ENCODE measurements at places on chromosomes 4 and X. TPM values are rescaled to one million over a fixed set of nuclear protein-coding genes. Genes with fewer than 3 reads are reported as not detected.

Gene CRMP1
- total RNA-seq = under 0.01 TPM

Gene CYBB
- not detected for total RNA-seq

Gene HPGDS
- total RNA-seq = not detected

Gene KCND1
- total RNA-seq = 2.8 TPM

Gene BANK1
- total RNA-seq = 0.30 TPM

Gene FOXO4
- 9.6 TPM for total RNA-seq

Gene SRPX2
- 210 TPM for total RNA-seq

Gene ATP6AP2
- 266 TPM for total RNA-seq

Gene DCX
- total RNA-seq = not detected

Gene CWH43
- total RNA-seq = not detected

Gene GUCY1A1
- 0.69 TPM for total RNA-seq

Gene CPXCR1
- not detected for total RNA-seq
